Retinal pigment epithelial cell (primary cell): ENCODE measurements at places on chromosomes 12 and 14.
A peak's percentile ranks its signal among the peaks of the same experiment; 100 is the strongest.

GRCh38 chr12:116187151-116187511 lies 90.4 kb downstream of the MED13L start:
- no peak for DNase-seq

DNA sequence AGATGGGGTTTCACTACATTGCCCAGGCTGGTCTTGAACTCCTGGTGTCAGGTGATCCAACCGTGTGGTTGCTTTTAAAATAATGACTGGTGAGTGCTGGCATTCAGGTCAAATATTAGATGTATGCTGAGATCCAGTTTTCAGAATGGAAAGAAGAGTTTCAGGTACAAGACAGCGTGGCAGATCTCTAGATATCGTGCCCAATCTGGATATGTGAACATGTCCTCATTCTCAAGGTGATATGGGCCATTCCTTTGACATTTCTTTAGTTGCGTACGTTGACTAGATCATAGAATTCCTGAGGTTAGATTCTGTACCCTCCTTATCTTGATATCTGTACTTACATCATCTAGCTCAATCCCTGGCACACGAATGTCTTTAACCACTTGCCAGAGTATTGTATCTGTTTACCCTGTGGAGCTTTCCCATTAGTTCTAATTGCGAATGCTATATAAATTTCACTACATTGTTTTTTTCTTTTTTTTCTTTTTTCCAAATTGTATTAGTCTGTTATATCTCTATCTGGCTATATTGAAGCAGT lies 80.2 kb downstream of the ANO6 start:
- DNase-seq = no peak

DNA sequence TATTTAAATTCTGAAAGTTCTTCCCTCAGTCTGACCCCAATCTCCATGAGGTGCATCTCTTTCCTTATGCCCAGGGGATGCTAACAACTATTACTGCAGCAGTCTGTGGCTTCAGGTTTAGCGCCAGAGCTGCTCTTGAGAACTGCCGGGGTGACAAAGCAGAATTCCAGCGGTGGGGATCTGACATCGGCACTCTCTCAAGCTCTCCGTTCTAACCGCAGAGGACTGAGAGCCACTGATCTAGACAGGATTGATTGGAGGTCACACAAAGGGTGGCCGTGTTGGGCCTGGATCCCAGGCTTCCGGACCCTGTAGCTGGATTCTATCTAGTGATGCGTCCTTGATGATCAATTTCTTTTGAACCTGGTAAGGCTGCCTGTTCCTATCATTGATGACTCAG lies 155.6 kb upstream of the TMEM132C start:
- no peak for DNase-seq

DNA sequence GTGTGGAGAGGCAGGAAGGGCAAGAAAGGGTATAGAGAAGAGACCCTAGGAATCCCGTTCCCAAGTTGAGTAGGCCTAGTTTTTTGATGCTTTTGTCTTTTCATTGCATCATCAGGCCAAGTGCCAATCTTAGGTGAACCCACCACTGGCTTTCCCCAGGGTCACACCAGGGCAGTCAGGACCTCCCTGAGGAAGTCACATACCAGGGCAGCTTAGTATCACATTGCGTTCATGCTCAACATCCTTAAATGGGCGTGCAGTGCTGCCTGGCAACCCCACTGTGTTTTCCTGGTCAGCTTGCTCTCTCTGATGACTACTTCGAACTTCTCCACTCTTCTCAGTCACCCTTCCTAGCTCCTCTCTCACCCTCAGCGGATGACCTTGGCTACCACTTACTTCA lies 9.0 kb downstream of the ASIC1 start:
- peak; percentile 80 for DNase-seq

- DNase-seq = no peak
Observed at GRCh38 chr12:49604856-49605255, 583 bp downstream of the FAM186B start.

DNA sequence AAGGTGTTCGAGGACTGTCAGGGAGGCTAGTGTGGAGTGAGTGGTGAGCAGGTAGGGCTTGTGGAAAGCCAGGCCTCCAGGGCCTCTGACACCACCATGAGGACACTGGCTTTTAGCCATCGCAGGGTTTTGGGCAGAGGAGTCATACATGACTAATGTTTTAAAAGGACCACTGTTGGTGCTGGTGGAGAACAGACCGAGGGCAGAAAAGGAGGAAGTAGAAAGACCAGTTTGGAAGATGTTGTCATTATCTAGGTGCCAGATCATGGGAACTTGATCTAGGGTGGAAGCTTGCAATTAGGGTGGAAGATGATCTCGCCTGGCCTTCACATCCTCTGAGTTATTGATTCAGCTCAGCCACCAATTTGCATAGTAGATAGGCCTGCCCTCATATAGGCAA lies 144.2 kb downstream of the C12orf75 start:
- DNase-seq = no peak

- peak; percentile 97 for DNase-seq
Observed at GRCh38 chr14:89954070-89955021, at the start of gene EFCAB11. TSS of gene EFCAB11 (minus strand) at chr14:89954730. CDS start at chr14:89954660, 70 bp downstream.

DNA sequence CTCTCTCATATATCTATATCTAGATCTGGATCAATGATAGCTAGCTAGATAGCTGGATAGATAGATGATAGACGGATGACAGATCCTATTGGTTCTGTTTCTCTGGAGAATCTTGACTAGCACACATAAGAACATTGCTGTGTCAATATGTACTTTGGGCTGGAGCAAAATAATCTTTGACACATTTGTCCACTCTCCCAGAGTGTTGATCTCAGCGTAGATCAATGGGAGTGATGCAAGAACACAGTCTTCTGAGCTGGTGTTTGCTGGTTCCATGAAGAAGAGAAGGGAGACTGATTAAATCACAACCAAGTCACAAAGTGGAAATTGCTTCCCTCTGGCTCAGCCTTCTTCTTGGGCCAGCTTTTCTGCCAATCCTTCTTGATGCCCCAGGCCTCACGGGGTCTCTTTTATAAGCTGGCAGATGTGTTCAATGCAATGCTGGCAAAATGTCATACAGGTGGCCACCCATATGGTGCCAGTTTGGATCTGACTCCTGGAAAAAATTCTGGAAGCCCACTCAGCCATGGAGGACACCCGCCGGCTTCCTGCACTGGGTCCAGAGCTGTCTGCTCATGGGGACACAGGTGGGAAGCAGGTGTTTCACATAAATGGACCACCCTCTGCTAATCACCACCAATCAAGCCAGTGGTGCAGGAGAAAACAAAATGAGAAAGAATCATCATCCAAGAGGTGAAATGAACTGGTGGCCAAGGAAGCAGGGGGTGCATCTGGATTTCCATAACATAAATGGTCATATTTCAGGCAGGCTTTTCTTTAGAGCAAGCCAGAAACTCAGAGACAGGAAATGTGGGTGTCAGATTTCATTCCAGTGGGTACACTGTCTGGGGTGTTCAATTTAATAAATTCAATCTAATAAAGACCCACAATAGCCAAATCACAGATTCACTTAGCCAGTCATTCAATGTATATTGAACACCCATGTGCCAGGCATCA lies 310.3 kb downstream of the DPF3 start:
- DNase-seq = no peak

GRCh38 chr12:32734952-32735351 lies 20.7 kb downstream of the YARS2 start:
- DNase-seq = no peak

DNA sequence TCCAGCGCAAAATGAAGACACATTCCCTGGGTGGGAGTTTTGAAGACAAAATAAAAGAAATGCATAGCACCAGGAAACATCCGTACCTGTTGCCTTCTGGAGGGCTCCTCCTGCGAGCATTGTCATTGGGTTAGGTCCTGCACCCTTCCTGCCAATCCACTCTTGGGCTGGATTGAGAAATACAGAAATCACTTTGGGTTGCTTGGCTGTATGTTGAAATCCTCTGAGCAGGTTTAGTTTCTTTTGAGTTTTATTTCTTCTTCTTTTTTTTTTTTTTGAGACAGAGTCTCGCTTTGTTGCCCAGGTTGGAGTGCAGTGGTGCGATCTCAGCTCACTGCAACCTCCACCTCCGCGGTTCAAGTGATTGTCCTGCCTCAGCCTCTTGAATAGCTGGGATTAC lies 67.6 kb downstream of the ARF6 start:
- DNase-seq = no peak

GRCh38 chr12:168763-169525 lies 45.0 kb downstream of the SLC6A12 start:
- DNase-seq = no peak

DNA sequence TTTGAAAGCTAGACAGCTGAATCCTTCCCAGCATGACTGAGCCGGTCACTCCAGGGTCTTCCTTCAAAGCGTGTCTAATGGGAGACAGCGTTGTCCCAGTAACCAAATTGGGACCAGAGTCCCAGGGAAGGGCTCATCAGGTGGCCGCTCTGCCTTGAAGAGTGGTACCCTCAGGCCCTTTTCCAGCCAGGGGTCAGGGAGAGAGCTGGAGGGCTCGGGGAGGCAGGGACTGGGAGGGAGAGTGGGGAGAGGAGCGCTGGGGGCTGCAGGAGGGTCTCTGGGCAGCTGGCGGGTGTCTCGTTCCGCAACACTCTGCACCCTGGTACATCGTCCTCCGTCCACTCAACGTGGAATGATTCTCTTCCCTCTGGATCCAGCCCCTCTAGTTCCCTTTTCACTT lies 1.6 kb upstream of the RTL1 start:
- DNase-seq = no peak

DNA sequence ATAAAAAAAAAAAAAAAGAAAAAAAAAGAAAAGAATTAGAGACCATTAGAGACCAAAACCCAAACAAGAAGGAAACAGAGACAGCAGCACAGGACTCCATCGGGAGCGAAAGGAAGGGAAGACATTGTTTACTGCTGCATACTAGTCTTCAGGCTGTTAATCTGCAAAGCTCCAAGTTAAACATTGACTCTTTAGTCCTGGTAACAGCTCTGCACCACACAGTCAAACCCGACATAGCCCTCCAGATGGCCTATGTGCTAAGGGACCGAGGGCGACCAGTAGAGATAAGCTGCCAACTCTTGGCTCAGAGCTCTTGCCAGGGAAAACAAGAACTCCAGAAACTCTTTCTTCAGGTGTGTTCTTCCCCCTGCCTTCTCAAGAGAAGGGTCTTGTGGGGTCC lies 7.8 kb downstream of the P2RX4 start:
- DNase-seq = no peak

DNA sequence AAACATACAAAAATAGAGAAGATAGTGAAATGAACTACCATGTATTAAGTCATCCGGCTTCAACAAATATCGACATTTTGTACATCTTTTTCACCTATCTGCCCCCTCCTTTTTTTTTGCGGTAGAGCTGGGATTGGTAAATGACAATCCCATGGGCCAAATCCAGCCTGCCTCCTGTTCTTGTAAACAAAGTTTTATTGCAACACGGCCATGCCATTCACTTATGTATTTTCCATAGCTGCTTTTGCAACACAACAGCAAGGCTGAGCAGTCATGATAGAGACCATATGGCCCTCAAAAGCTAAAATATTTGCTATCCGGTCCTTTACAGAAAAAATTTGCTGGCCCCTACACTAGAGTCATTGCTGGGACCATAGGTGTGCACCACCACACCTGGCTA lies 58.1 kb upstream of the PLEKHG3 start:
- DNase-seq = no peak

DNA sequence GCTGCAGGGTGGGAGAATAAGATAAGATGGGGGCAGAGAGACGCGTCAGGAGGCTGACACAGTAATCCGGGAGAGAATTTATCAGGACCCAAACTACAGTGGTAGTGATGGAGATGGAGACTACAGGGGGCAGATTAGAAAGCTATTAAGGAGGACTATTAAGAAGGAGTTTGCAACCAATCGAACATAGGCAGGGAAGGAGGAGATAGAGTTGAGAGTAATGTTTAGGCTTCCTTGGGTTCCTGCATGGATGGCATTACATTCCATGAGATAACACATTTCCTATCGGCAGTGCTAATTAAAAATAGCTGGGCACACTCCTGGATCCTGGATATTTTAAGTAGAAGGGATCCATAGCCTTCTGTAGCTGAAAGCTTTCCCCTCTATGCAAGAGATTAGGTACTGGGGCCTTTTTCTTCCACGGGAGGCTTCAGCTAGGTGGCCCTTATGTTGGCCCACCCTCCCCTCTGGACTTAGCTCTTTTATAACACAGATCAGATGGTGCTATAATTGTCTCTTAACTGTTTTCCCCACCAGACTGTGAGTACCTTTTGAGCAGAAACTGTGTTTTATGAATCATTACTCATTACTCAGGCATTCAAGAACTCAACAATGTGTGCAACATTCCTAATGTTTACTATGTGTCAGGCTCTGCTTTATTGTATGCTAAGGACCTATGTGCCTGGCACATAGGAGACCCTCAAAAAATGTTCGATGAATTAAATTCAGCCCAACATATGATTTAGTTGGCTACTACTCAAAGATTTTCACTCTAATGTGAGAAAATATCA lies 113.0 kb downstream of the RMST start:
- peak; percentile 56 for DNase-seq

DNA sequence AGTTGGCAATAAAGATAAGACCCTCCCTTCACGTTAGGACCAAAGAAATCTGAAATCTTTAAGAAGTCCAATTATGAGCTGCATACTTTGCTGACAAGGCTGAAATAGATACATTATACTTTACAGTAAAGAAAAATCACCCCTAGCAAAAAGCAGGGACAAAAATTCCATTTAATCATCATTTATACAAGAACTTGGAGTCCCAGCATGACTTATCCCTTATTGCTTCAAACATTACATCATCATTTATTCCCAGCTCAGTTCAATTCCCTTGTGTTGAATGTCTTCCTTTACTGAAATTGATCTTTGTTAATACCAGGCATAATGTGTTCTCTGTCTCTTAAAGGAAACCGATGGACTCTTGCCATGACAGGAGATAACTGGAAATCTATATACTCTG lies 449.6 kb upstream of the CCDC196 start:
- DNase-seq = no peak

DNA sequence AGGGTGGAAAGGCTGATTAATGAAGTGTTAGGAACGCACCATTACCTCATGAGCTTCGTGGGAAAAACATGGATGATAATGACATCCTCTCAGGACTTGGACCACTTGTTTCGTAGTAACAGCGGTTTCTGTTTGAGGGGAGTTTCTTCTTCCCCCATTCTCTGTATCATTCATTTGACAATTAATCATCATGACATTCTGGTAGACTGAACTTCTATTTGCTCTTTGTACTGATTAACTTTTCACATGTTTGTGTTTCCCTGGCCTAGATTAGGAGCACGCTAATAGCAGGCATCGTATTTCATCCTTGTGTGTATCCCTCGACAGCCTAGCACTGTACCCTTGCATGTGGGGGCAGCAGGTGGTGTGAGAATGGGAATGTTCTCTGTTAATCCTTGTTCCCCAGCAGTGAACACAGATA lies 8.0 kb downstream of the LRRC74A start:
- DNase-seq = no peak

DNA sequence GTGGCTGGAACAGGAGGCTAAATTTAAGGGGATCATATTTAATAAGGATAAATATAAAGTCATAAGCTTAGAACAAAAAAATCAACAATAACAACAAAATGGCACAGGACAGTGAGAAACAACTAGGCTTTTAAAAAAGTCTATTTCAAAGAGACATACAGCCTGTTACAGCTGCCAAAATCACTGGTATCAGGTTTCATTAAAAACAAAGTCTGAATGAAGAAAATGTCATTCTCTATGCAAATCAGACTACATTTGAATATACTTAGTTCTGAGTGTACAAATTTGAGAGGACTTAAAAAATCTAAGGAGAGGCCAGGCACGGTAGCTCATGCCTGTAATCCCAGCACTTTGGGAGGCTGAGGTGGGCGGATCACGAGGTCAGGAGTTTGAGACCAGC lies 44.0 kb downstream of the TFCP2 start:
- DNase-seq = no peak
